ENCODE measurements at places on chromosomes 1 and 21.

DNA sequence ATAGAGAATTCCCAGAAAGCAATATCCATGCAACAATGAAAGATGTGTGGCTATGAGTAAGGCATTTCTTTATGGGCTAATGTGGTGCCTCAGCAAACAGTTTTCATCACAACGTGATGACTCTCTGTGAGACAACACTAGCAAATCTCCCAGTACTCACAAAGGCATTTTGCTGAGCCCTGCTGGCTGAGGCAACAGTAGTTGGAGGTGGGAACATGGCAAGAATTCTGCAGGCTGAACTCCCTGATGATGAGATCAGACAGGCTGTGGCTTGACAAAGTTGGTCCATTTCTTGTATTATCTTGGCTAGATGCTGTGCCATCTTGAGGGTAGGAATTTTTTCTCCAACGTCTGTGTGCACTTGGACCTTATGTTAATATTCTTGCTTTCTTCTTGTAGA lies 24.6 kb downstream of the PROX1 start:
- no peak overlapping the region for H3K4me3 ChIP-seq
- no peaks in the 10 kb centered on the region for H3K27me3 ChIP-seq
- H3K27ac ChIP-seq: no peak overlapping the region
- no peaks in the 10 kb centered on the region for H3K36me3 ChIP-seq
- no peak for DNase-seq
- H3K4me1 ChIP-seq: no peaks in the 10 kb centered on the region

DNA sequence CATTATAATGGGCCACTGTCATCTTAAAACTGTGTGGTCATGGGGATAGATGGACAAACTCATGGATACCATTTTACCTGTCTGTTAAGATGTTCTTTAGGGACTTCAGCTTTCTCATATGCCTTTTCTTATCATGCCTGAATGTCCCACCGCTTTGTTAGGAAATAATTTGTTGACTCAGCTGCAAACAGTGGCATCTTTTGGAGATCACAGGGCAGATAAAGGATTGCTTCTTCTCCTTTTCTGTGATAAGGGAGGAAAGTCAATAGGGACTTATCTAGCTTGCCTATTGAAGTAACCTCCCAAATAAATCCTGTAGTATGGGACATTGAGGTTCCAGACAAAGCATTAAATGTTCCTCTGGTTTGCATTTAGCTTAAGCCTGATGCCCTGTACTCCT lies 79.8 kb upstream of the KIAA0040 start:
- no peaks in the 10 kb centered on the region for H3K36me3 ChIP-seq
- H3K27me3 ChIP-seq: no peaks in the 10 kb centered on the region
- H3K27ac ChIP-seq: no peak overlapping the region
- no peak for DNase-seq
- no peaks in the 10 kb centered on the region for H3K4me1 ChIP-seq

GRCh38 chr1:21334214-21335087 lies 44.2 kb upstream of the ECE1 start:
- peak overlapping the region; percentile 60 for H3K4me3 ChIP-seq
- peaks cover 65% of the 10 kb centered on the region for H3K4me1 ChIP-seq
- no peaks in the 10 kb centered on the region for H3K27me3 ChIP-seq
- H3K27ac ChIP-seq: peak overlapping the region; percentile 87
- no peaks in the 10 kb centered on the region for H3K36me3 ChIP-seq

- no peaks in the 10 kb centered on the region for H3K4me1 ChIP-seq
- H3K27me3 ChIP-seq: no peaks in the 10 kb centered on the region
- no peak overlapping the region for H3K4me3 ChIP-seq
- H3K27ac ChIP-seq: no peak overlapping the region
Measured at GRCh38 chr1:112296908-112297307, 99.1 kb upstream of the CTTNBP2NL start.

- no peak overlapping the region for H3K27ac ChIP-seq
- H3K27me3 ChIP-seq: no peaks in the 10 kb centered on the region
- DNase-seq: no peak
- no peak overlapping the region for H3K4me3 ChIP-seq
- no peaks in the 10 kb centered on the region for H3K4me1 ChIP-seq
- no peaks in the 10 kb centered on the region for H3K36me3 ChIP-seq
Measured at GRCh38 chr1:53577761-53578100, 118.5 kb downstream of the DMRTB1 start.

GRCh38 chr1:58487002-58487401 lies 59.5 kb downstream of the OMA1 start:
- peaks cover 7% of the 10 kb centered on the region for H3K36me3 ChIP-seq
- H3K4me3 ChIP-seq: no peak overlapping the region
- H3K27me3 ChIP-seq: no peaks in the 10 kb centered on the region
- no peak for DNase-seq

DNA sequence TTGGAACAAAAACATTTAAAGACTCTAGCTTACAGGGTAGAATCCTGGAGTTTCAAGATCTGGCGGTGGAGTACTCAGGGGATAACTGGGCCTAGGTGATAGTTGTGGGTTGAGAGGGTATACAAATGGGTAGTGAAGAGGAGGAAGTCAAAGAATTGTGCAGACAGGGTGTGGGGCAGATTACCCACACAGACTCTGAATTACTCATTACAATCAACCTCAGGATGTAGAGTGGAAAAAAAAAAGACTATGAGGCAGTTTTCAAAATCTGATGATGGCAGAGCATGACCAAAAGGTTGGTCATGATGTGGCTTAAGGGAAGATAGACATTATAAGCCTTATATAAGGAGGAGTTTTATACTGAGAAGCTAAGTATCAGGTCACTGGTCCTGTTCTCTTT lies 44.1 kb upstream of the GLIS1 start:
- no peaks in the 10 kb centered on the region for H3K27me3 ChIP-seq
- H3K4me3 ChIP-seq: no peak overlapping the region
- no peaks in the 10 kb centered on the region for H3K4me1 ChIP-seq
- H3K36me3 ChIP-seq: peaks cover 27% of the 10 kb centered on the region
- H3K27ac ChIP-seq: no peak overlapping the region

DNA sequence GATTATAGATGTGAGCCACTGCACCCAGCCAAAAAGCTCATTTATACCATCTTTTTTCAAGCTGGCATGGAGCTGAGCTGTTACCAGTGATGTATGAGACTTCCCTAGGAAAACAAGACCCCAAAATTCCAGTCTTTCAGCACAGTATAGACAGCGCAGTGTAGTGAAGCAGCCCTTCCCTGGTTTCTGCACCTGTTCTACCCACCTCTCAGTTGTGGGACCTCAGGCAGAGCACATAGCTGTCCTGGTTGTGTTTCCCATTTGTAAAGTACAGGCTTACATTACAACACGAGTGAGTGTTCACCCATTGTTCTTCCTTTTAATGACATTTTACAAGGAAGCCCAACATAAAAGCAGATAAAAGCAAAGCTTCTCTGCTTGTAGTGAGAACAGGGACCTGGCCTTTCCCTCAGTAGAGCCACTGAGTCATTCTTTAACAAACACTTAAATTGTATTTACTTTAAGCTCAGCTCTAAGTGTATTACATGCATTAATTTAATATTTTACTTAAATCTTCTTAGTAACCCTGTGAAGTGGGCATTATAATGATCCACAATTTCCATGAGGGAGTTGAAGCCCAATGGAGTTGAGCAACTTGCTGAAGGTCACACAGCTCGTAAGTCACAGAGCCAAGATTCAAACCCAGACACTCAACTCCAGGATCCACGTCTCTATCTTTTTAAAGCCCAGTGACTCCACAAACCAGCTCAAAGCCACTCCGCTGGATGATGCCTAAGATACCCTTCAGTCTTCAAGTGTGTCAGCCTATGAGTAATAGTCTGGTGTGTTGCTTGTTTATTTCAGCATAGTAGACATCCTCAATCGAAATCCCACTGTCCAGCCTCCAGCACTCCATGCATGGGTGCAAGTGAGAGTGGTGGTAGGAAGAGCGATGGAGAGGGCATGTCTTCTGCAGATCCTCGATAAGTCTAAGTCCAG lies 40.5 kb upstream of the CAPZB start:
- no peaks in the 10 kb centered on the region for H3K36me3 ChIP-seq
- no peaks in the 10 kb centered on the region for H3K27me3 ChIP-seq
- H3K4me1 ChIP-seq: no peaks in the 10 kb centered on the region
- no peak overlapping the region for H3K27ac ChIP-seq
- H3K4me3 ChIP-seq: no peak overlapping the region

DNA sequence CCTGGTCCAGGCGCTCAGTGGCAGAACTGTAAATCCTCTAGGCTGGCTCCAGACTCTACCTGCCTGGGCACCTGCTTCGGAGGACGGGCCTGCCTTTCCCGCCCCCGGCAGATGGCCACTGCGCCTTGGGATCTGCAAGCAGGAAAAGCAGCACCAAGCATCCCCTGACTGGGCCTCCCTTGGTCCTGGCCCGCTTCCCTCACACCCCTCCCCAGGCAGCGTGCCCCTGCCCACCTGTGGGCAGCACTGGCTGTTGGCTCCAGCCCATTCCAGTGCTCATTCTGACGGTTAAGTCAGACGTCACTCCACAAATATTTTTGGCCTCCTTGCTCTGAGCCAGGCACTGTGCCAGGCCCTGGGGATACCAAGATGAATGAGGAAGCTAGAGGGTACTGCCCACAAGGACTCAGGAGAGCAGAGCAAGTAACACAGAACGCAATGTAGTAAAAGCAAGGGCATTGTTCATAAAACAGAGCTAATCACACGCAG lies 22.0 kb upstream of the BLACAT1 start:
- H3K4me3 ChIP-seq: no peak overlapping the region
- H3K27ac ChIP-seq: no peak overlapping the region
- DNase-seq: no peak
- H3K36me3 ChIP-seq: no peaks in the 10 kb centered on the region

GRCh38 chr1:23239638-23240295 lies 22.5 kb upstream of the HTR1D start:
- DNase-seq: no peak
- no peaks in the 10 kb centered on the region for H3K36me3 ChIP-seq
- no peak overlapping the region for H3K27ac ChIP-seq

GRCh38 chr21:27813750-27814149 lies 846.9 kb upstream of the ADAMTS5 start:
- H3K36me3 ChIP-seq: no peaks in the 10 kb centered on the region
- H3K4me3 ChIP-seq: no peak overlapping the region
- no peak overlapping the region for H3K27ac ChIP-seq
- H3K4me1 ChIP-seq: no peaks in the 10 kb centered on the region

- no peaks in the 10 kb centered on the region for H3K36me3 ChIP-seq
- H3K4me3 ChIP-seq: no peak overlapping the region
- H3K27me3 ChIP-seq: no peaks in the 10 kb centered on the region
- H3K27ac ChIP-seq: no peak overlapping the region
- no peak for DNase-seq
Measured at GRCh38 chr1:81111818-81112217, 688.9 kb upstream of the ADGRL2 start.

GRCh38 chr1:196584696-196585095 lies 23.5 kb downstream of the KCNT2 start:
- H3K27me3 ChIP-seq: no peaks in the 10 kb centered on the region
- no peak overlapping the region for H3K27ac ChIP-seq
- no peak overlapping the region for H3K4me3 ChIP-seq
- DNase-seq: no peak
- no peaks in the 10 kb centered on the region for H3K36me3 ChIP-seq

- H3K27ac ChIP-seq: no peak overlapping the region
- DNase-seq: no peak
- H3K36me3 ChIP-seq: no peaks in the 10 kb centered on the region
- H3K4me3 ChIP-seq: no peak overlapping the region
Measured at GRCh38 chr1:213260311-213261075, 209.5 kb downstream of the RPS6KC1 start.

Data from effector memory CD4-positive, alpha-beta T cell (primary cell).